Cerebellar cortex (tissue), 1 donor: ENCODE measurements at places on chromosomes 12 and 14.
A peak's percentile ranks its signal among the peaks of the same experiment; 100 is the strongest.

- DNase-seq = no peak
Observed at GRCh38 chr12:34292736-34293625, 270.7 kb downstream of the ALG10 start.

DNA sequence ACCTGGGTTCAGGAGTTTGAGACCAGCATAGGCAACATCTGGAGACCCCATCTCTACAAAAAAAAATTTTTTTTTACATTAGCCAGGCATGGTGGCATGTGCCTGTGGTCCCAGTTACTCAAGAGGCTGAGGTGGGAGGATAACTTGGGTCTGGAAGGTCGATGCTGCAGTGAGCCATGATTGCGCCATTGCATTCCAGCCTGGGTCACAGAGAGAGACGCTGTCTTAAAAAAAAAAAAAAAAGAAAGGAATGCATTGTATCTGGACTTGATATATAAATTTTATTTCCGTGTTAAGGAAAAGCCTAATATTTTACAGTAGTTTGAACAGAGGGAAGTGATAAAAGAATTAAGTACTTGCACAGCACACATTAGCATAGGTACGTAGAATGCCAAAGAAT lies 97.2 kb downstream of the ZC3H14 start:
- no peak for DNase-seq

- DNase-seq = no peak
Observed at GRCh38 chr14:78530078-78530477, 359.9 kb downstream of the NRXN3 start.

- DNase-seq = no peak
Observed at GRCh38 chr12:23631786-23632377, 317.6 kb downstream of the SOX5 start.

- DNase-seq = no peak
Observed at GRCh38 chr12:126191949-126192348, 1126.7 kb downstream of the AACS start.

DNA sequence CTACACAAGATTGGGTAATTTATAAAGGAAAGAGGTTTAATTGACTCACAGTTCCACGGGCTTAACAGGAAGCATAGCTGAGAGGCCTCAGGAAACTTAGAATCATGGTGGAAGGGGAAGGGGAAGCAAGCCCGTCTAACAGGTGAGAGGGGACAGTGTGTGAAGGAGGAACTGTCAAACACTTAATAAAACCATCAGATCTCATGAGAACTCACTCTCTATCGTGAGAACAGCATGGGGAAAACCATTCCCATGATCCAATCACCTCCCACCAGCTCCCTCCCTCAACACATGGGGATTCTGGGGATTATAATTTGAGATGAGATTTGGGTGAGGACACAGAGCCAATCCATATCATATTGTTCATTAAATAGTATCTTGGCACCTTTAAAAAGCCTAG lies 56.1 kb downstream of the EPS8 start:
- no peak for DNase-seq

GRCh38 chr14:99039331-99040041 lies 232.5 kb downstream of the BCL11B start:
- no peak for DNase-seq

DNA sequence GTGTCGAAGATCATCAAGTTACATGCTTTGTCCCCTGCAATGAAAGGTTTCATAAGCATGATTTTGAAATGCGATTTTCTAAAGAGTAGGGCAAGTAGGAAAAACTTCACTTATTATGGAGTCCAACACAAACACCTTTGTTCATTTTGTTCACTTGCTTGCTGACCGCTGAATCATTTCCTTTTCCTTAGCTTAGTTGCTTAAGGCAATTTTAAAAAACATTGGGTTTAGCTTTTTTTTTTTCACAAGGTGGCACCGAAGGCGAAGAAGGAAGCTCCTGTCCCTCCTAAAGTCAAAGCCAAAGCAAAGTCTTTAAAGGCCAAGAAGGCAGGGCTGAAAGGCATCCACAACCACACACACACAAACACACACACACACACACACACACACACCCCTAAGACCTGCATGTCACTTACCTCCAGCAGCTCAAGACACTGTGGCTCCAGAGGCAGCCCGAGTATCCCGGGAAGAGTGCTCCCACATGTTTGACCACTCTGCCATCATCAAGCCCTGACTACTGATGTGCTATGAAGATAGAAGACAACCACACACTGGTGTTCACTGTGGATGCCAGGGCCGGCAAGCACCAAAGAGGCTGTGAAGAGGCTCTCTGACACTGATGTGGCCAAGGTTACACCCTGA lies 11.4 kb downstream of the MANSC1 start:
- DNase-seq = no peak

DNA sequence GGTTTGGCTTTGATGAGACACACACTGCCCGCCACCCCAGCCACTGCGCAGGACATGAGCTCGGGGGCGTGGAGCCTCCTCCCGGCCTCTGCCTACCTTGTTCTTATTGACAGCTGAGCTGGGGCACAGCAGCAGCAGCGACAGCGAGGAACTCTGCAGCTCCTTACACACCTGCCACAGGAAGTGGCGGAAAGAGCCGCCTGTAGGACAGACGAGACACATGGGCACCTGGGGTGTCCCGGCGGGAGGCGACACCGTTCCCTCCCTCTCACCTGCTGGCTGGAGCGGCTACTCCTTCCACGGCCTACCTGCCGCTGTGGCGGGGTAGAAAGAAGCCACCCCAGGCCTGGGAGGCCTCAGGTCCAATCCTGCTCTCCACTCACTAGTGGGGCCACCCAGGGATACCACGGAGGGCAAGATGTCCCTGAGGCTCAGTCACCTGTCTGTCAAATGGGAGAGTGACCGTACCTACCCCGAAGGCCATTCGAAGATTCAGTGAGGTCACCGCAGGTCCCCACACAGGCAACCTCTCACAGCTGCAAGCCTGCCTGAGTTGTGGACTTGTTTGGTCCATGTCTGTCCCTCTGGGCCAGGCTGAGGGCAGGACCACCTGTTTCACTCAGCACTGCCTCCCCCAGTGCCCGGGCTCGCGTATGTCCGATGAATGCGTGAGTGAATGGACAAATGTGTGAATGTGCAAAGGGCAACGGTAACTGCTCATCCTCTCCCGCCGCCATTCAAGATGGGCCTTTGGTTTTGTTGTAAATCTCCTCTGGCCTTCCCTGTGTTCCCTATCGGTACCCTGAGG lies 42.6 kb downstream of the TRAFD1 start:
- DNase-seq = no peak

GRCh38 chr14:76773188-76773885 lies 12.1 kb downstream of the VASH1 start:
- no peak for DNase-seq

DNA sequence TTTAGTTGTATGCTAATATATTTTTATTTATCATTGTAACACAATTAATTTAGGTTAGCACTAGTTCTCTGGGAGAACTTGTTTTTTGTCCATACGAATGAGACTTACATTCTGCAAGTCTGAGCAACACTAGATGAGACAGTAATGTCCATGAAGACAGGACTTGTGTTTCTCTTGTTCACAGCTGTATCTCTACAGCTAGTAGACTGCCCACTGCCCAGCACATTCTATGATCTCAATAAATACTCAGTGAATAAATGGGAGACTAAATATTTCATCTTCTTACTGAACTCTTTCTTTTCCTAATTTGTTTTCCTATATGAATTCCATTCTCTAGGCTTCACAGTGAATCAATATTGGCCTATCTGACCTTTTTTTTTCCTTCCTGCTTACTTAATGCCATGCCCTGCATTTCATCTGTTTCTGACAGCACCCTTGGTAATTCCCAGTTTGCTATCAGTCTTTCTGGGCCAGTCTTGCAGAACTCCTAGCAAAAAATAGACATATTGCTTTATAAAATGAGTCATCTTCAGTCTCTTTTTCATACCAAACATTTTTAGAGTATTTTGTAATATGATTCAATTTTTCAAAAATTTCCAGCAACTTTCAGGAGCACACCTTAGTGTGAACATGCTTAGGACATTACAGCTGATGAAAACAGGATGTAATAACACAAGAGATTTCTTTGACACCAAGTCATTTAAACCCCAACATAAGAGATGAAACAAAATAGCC lies 185.5 kb upstream of the ATP2B1 start:
- no peak for DNase-seq

- no peak for DNase-seq
Observed at GRCh38 chr14:97441740-97442362, 644.7 kb downstream of the VRK1 start.

GRCh38 chr14:95597784-95598211 lies 62.9 kb downstream of the GLRX5 start:
- peak; percentile 19 for DNase-seq

- peak; percentile 57 for DNase-seq
Observed at GRCh38 chr12:20211981-20212421, 156.3 kb upstream of the PDE3A start.

DNA sequence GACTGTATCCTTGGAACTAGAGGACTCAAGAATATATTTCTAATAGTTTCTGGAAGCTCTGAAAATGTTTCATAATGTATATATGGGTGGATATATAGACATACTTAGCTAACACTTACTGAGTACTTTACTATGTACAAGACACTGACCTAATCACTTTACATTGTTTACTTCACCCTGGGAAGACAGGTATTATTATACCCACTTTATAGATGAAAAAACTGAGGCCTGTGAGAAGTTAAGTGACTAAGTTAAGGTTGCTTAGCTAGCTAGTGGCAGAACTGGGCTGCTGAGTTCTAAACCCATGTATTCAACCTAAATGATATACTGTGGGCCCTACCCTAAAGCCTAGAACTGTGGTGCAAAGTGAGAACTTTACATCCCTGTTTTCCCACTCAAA lies 79.1 kb upstream of the SSTR1 start:
- DNase-seq = no peak

DNA sequence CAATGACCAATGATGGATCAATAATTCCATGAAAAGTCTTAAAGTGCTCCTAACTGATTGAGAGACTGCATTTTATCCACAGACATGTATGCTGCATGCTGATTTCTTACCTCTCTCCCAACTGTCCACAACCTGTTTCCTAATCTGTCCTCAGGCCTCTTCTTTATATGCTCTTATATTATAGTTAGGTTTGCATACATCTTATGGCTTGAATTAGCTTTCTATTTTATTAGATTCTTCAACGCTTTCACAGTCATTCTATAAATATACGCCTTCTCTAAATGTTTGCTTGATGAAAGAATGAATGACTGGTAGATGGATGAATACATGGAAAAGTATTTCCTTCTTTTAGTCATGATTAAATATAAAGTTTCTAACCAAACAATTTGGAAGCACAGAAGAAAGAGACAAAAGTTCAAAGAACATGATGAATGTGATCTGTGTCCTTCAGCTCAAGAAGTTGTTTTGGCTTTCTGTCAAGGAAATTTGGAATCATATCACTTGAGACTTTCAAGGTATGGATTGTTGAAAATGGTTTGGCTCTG lies 91.8 kb upstream of the NPAS3 start:
- no peak for DNase-seq

DNA sequence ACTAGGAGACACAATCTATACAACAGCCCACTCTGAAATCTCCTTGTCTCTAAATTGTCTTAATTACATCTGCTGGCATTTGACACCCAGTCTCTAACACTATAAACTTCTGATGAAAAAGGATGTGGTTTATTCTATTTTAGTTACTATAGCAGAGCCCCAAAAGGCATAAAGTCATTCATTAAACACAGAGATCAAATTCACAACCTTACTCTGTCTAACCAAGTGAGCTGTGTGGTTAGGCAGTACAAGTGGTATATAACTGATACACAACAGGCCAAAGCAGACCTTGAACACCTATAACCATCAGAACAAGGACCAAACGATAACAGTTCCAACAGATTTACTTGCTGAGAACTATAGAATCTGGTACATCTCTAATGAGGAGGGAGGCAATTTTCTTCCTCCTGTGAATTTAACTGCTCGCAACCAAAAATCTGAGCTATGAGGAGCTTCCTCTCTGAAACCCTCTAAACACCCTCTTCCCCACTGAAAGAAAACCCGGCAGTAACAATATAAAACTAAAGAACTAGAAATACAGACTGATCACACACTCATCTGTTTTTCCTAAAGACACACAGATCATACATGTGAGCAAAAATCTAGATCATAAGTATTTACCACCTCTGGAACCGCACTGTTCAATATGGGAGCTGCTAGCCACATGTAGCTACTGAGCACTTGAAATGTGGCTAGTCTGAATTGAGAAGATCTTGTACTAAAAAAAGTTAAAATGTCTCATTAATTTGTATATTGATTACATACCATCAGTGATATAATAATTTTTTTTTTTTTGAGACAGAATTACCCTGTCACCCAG lies 17.7 kb downstream of the SPPL3 start:
- DNase-seq = no peak

DNA sequence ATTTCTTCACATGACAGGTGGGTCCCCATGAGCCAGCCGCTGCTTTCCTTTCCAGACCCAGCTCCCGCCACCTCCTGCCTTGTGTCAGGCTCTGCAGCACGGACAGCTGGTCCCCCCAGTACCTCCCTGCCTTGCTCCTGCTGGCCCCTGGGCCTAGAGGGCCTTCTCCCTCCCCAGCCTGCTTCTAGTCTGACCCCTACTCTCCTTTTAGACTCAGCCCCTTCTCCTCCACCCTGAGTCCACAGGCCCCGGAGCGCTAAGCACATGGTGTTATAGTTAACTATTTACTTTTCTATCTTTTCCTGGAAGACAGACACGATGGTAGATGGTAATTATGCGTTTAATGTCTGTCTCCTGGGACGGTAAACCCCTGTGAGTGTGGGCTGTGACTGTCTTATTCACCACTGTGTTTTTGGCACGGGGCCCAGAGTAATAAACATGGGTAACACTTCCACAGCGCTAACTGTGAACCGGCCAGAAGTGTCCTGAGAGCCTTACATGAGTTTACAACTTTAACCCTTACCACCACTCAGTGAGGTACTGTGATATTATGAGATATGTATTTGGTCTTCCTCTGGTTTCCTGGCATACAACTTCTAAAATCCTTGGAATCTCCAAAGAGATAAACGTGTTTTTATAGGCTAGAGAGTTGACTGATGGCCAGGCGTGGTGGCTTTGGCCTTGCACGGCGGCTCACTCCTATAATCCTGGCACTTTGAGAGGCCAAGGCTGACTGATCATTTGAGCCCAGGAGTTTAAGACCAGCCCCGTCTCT lies 41.2 kb downstream of the DGLUCY start:
- no peak for DNase-seq

GRCh38 chr14:64478634-64479250 lies 13.4 kb downstream of the AKAP5 start:
- peak; percentile 63 for DNase-seq

DNA sequence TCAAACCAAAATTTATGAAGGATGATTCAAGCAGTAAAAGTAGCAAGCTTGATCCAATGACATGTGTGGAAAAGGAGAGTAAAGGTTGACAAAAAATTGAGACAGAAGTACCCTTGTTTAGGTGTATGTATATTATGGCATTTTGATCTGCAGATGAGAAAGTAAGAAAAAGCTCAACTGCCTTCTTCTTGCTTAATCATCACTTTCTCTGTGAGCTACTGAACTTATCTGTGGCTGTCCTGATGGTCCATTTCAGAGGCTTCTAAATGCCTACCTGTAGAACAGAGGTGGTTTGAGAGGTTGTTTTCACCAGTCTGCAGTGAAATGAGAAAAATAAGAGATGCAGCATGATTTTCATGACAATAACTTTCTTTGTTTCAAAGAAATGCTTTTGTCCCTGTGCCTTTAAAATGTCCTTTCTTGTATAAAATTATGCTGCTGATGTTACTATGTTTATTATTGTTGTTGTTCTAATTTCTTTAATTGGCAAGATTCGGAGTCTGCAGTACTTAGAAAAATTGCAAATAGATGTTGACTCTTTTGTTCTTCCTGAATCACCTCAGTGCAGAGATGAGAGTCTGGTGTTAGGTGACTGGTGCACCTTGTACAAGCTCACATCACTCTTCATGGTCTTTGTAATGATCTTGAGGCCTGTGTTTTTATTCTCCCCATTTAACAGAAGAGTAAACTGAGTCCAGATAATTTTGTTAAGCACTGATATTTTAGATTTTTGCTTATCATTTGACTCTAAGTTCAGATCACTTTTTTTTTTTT lies 821.9 kb downstream of the VRK1 start:
- DNase-seq = no peak
